Activated T-helper 1 cell treated with anti-CD3 and anti-CD28 coated beads, Interleukin-2, amount 50 U/mL, for 16 hours (primary cell): ENCODE measurements at places on chromosomes 5 and 9.
A peak's percentile ranks its signal among the peaks of the same experiment; 100 is the strongest.

DNA sequence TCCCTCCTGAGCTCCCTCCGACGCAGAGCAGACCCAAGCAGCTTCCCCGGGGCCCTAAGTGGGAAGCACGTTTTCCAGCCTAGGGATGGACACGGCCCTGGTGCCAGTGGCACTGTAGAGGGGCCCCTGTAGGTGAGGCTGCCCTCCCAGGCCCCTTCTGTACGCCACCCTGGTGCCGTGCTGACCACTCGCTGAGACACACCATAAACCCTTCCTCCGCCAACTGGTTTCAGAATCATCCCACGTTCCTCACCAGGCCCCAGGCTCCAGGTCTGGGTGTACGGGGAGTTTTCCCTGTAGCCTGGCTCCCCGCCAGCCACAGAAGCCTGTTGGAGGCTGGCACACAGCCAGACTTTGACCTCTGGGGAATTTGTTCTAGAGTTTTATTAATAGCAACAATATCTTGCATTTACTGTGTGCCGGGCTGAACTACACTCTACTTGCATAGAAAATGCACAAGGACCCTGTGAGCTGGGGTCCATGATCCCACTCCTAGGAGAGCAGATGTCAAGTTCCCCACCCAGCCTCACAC, 18.2 kb upstream of the WDR38 start:
- no peak for DNase-seq

DNA sequence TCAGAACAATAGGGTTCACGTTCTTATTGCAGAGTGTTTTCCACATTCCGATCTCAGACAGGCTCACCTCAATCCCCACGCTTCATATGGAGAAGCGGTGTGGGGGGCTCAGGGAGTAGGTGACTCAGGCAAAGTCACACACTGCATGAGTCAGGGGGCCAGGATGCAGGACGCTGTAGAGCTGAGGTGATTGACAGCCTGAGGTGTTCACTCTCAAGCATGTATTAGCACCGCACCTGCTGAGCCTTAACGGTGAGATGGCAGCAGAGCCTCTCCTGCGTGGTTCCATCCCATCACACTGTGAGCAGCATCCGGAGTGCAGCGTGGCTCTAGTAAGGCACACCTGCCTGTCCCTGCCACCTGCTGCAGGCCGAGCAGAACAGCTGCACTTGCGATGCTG, 194.0 kb downstream of the IRX2 start:
- DNase-seq, result no peak

- no peak for DNase-seq
Observed at GRCh38 chr5:41870627-41871048, 413 bp upstream of the OXCT1 start.

DNA sequence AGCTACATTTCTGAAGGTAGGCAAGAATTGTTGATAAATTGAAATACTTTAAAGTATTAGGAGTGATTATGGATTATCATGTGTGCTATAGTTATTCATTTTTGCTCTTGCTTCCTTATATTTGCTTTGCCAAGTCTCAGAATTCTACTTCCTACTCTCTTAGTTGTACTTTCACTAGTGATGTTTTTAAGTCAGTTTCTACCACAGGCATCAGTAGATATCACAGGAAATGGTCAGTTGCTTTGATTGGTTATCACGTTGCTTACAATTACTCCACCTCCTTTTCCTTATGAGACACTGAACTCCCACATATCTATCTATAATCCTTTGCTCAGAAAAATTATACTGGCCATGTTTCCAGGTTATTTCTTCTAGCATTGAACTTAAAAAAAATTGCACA, 472.8 kb downstream of the DMRTA1 start:
- no peak for DNase-seq

DNA sequence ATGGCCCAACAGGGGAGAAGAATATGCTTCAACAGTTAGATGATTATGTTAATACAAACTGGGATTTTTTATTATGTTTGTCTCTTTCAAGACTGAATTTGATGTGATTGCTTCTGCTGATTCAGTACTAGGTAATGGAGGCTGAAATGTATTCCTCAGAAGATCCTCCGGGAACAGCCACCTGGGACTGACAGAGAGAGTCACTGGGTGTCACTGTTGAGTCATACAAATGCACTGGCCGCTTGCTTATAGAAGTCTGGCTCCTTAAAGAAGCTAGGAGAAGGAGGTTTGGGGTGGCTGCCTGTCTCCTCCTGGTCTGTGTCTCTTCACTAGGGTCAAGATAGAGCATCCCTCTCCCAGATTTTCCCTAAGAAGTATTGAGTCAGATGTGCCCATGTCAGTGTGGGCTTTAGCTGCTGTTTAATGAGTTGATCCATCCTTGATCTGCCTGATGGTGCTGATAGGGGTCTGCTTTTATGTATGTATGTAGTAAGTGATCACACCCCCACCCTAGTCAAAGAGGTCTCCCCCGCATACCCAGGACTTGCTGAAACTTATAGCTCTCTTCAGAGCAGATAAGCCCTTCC, 773.4 kb downstream of the BRINP1 start:
- DNase-seq, result no peak

- peak; percentile 64 for DNase-seq
Observed at GRCh38 chr5:151164687-151165392, 7.3 kb upstream of the ANXA6 start.

- no peak for DNase-seq
Observed at GRCh38 chr5:50768634-50769033, 102.2 kb downstream of the PARP8 start.

DNA sequence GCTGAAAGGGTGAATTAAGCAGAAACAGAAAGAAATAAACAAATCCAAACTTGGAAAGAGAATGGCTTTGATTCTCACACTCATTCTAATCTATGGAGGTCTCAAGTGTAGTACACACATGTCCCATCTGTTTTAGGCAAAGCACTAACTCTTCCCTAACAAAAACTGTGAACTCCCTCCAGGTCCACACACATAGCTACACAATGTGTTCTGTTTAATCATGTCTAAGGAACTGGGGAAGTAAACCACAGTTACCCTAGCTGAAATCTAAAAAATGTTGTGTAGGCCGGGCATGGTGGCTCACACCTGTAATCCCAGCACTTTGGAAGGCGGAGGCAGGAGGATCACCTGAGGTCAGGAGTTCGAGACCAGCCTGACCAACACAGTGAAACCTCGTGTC, 118.7 kb upstream of the FST start:
- no peak for DNase-seq

GRCh38 chr9:71758785-71759184, 9.5 kb downstream of the CEMIP2 start:
- no peak for DNase-seq
